ENCODE measurements at places on chromosomes 12 and 14.

DNA sequence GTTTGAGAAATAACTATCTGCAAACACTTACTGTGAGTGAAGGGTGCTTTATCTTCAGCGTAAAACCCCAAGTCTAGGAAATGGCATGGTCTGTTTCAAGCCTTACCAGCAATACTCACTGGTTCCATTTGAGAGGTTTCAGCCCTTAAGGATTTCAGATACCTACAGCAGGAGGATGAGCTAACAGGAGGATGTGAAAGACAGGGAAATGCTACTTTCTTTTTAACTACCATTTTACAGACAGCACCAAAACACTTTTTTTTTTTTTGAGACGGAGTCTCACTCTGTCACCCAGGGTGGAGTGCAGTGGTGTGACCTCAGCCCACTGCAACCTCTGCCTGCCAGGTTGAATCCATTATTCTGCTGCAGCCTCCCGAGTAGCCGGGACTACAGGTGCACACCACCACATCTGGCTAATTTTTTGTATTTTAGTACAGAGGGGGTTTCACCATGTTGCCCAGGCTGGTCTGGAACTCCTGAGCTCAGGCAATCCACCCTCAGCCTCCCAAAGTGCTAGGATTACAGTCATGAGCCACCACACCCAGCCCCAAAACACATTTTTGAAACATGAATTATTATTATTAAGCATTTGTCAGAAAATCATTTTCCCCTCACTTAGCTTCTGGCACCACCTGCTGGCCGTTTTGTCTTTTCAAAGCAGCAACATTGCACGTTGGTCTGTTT is 4.6 kb downstream of the MTRFR start:
- DNase-seq, result peak; percentile 54

- no peak for DNase-seq
These were observed 618 bp downstream of the GNPNAT1 start for GRCh38 chr14:52790756-52791222.

- no peak for DNase-seq
These were observed 133.6 kb upstream of the NCOR2 start for GRCh38 chr12:124700810-124701592.

DNA sequence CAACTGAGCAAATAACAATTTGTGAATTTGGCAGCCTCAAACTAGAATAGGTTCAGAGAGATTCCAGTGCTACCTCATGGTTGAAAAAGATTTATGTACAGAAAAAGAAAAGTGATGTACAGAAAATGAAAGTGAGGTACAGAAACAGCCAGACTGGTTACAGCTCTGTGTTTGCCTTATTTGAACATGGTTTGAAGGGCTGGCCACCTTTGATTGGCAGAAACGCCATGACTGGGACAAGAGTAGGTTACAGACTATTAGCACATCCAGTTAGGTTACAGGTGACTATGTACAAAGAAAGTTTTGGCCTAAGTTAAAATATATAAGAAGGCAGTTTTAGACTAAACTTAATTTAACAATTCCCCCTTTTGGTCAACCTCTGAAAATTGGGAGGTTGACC is 309.4 kb downstream of the BTG1 start:
- no peak for DNase-seq

DNA sequence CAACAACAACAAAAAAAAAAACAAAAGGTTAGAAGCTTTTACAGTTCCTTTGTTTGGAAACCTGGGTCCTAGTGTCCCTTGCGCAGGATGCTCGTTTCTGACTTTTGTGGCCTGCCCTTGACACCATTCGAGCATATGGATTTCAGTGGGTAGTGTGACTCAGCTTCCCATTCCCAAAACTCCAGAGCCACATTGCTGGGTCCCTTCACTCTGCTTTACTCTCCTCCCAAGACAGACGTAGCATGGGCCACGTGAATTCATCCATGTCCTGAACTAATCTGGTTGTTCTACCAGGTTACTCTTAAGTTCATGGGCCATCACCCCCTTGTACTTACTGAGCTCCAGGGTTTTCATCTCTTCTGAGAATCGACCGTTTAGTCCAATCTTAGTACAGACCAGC is 68.0 kb upstream of the MAX start:
- DNase-seq, result no peak

DNA sequence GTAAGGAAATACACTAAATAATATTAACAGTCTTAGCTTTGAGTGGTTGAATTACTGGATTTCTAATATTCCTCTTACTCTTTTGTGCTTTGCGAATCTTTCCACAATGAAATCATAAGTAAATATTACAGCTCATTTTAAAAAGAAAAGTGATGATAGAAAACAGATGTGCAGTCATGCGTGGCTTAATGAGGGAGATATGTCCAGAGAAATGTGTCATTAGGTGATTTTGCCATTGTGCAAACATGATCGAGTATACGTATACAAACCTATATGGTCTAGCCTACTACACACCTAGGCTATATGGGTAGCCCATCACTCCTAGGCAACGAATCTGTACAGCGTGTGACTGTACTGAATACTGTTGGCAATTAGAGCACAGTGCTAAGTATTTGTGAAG is 59.3 kb downstream of the SLC15A5 start:
- no peak for DNase-seq

GRCh38 chr14:28584951-28585350 is 181.6 kb upstream of the FOXG1 start:
- no peak for DNase-seq

DNA sequence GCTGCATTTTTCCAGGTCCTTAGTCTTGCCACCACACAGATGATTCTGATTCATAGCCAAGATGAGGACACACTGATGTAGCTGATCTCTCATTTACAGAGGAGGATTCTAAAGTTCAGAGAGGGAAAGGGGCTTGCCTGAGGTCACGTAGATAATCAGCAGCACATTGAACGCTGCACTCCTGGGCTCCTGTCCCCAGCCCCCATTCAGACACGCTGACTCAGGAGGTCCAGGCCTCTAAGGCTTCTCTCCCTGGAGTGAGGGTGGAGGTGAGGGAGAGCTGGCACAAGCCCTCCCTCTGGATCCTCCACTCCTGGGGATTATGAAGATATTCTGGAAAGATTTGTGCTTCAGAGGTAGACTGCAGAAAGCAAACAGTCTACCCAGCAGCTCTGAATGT is 10.3 kb downstream of the NFATC4 start:
- DNase-seq, result no peak
